ENCODE measurements at places on chromosomes 2 and 18.

DNA sequence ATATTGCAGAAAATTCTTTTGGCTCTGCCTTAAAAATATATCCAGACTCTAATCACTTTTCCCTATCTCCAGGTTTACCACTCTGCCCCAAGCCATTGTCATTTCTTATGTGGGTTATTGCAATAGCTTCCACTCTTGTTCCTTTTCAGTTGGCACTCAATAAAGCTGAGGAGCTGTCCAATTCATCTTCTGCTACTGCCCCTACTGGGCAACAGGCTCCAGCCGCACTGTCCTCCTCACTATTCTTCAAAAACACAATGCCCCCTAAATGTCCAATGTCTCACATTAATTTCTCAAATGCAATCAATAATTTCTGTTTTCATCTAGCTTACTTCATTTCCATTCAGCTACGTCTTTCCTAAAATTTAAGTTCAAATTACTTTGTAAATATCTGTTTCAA lies 1262.5 kb upstream of the CDH2 start:
- no peak for DNase-seq

GRCh38 chr18:71832946-71833617 lies 711.1 kb downstream of the CBLN2 start:
- no peak for DNase-seq

DNA sequence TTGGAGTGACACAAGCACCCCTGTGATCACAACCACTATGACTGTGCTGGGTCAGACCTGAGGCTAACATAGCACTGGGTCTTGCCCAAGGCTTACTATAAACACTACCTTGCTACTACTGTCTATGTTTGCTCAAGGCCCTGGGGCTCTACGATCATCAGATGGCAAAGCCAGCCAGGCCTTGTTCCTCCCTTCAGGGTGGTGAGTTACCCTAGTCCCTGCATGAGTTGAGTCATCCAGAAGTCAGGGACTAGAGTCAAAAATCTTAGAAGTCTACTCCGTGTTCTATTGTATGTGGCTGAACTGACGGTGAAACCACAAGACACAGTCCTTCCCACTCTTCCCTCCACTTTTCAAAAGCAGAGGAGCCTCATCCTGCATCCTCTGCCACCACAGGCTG lies 551.2 kb upstream of the FSIP2 start:
- DNase-seq, result no peak

DNA sequence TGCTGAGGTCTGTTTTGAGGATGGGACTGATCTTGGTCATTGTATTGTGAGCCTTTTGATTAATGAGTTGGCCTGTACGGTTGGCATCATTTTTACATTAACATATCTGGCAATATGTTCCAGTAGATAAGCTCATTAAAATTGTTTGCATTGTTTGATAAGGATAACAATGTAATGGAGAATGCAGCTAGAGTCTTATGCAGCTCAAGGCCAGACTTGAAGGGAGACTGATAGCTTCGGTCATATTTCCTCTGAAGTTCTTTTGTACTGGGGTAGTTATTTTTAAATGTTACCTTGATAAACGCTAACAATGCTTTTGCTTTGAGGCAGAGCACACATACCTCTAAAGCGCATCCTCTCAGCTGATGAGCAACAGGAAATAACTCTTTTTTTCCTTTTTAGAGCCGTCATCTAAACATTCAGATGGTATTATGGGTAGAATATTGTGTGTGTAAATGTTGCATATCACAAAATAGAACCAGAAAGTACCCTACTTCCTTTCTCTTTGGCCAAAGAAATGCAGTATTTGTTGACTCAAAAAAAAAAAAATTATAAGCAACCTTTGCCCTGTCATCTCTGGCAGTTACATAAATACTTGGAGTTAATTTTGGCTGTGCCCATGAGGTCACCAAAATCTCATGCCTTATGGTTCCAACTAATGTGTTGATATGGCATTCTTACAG lies 1.3 kb downstream of the MAPRE2 start:
- no peak for DNase-seq

DNA sequence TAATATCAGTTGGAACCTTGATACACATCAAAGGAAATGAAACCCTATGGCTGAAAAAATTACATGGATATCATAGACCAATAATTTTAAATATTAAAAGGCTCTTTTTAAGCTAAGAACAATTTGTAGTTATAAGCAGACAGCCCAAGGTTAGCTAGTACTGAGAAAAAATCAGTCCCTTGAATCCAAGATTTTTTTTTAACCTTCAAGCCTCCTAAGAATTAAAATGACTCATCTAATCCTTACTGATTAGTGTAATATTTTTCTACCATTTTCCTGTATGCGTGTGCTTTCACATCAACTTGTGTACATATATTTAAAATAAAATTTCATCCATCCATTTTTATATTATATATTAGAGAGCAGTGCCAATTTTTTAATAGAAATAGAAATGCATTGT lies 1004.9 kb upstream of the ZEB2 start:
- DNase-seq, result no peak

GRCh38 chr2:149278872-149279264 lies 51.5 kb upstream of the LYPD6 start:
- DNase-seq, result no peak

DNA sequence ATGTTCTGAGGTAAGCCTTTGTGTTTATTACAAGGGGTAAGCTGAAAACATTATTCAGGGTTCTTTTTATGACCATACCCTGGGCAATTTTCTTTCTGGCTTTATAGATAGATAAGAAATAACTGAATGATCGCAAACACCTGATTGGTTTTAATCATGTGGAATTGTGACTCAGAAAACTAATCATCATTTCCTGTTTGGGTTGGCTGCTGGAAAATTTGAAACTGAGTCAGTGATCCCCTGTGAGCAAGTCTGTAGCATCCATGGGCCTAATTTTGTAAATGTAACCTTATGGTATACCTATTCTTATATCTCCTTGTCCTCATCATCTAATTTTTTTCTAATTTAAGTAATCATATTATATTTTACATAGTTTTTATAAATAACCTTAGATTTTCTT lies 34.3 kb downstream of the CCDC68 start:
- no peak for DNase-seq

GRCh38 chr2:54629914-54630857 lies 93.3 kb upstream of the EML6 start:
- DNase-seq, result no peak

- no peak for DNase-seq
These were observed 173.5 kb upstream of the SIX2 start for GRCh38 chr2:45182667-45183295.

DNA sequence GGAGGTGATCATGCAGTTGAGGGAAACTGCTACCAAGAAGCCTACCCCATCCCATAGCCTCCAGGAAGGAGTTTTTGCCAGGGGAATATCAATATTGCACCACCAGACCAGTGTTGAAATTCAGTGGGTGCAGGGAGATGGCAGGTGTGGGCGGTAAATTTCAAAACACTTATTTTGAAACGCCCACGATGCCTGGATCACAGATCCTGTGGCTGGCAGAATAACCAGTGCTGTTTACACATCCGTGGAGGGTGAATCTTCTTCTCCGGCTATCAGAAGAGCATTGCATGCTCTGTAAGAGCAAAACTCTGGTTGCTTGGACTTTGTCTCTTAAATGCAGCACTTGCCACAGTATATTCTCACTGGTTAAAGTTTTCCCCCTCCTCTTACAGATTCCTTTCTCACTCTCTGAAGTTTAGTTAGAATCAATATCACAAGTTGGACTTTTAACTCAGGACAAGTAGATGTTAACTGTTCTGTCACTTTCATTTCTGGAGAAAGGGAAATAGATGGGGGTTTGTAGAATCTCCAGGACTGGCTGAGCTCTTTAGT lies 70.5 kb upstream of the ZCCHC2 start:
- no peak for DNase-seq

- DNase-seq, result no peak
These were observed 6.4 kb downstream of the CTDP1 start for GRCh38 chr18:79685971-79686370.

DNA sequence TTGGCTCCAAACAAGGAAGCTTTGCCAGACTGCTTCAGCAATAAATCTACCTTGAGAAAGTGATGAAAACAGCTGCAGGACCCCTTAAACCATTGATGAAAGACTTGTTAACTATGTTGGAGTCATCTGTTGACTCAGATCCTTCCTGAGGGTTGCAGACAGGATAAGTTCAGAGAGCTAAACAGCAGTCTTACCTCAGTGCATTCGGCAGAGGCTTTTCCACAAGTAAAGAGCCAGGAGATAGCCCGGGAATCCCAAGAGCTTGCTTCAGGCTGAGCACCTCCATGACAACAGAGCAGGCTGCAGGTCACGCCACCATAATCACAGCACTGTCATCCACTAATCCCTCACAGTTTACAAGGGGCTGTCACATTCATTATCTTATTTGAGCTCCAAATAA lies 23.7 kb downstream of the KIAA2012 start:
- no peak for DNase-seq

DNA sequence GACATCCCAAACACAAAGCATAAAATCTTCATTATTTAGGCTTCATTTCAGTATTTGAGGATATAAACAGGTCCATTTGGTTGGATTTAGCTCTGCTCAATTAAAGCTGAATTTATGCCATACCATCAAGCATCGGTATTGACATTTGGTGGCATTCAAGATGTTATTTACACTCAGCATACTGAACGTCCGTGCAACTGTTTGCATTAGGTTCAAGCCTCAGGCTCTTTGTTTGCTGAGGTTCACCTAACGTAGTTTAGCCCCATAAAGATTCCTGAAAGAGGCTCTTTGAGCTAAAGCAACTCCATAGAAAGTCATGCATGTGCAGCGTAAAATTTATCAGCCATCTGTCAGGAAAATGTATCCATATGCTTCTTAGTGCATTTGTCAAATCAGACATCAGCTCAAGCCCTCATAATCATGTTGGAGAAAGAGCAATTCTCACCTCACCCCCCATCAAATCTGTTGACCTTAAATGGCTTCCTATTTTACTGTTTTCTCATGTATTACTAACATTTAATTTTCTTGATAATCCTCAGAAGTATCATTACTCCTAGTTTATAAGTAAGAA lies 366.9 kb downstream of the EPHA4 start:
- no peak for DNase-seq

DNA sequence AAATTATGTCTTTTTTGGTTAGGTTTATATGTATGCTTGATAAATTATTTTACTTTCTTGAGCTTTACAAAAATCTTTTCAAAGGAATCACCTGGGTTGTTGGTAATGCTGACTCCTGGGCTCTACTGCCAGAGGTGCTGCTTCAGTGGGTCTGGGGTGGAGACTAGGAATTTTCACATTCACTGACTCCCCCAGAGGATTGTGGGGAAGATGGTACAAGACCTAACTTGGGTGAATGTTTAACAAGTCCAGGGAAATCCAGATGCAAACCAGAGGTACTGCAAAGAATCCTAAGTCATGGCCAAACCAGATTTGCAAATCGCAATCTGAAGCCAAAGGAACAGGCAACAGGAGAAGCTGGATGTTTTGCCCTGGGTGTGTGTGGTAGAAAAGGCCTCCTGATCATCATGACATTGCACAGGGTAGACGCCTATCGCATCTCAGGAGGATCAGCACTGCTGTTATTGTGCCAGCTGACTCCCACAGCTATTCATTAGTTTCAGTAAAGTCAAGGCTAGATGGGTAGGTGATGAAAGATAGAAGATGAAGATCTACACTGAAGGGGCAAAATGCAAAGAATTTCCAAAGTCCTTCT lies 185.2 kb downstream of the BARD1 start:
- DNase-seq, result no peak

DNA sequence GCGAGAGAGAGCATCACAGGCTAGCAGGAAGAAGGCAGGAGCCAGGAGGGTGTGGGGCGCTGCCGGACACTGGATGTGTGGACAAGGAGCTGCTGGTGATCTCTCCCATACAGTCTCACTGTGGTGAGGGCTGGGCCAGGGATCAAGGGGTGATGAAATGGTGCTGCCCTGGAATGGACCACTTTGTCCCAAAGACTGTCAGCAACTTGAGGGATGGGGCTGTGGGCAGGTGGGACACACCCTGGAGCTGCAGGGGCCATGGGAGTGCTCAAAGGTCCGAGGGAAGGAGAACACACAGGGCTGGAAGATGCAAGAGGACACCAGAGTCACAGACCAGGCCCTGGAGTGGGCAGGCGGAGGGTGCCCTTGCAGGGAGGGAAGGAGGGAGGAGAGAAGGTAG lies 38.0 kb downstream of the COA5 start:
- DNase-seq, result no peak

DNA sequence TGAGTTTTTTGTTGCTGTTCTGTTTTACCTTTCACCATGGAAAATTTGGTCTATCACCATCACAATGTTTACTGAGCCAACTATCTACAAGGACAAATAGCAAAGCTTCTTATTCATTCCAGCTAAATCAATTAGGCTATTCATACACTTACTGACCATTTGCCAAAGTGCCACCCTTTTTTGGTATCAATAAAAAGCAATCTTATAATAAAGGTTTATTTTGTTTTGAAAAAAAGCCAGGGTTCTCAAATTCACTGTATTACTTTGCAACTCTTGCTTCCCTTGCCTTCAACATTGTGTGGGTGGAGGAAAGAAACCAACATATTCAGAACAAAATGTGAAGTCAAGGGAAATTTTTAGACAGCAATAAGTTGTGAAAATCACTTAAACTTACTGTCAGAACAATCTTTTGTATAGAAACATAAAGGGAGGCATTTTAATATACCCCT lies 15.3 kb downstream of the PELI1 start:
- no peak for DNase-seq

GRCh38 chr2:170953941-170954340 lies 24.9 kb downstream of the GORASP2 start:
- DNase-seq, result no peak

DNA sequence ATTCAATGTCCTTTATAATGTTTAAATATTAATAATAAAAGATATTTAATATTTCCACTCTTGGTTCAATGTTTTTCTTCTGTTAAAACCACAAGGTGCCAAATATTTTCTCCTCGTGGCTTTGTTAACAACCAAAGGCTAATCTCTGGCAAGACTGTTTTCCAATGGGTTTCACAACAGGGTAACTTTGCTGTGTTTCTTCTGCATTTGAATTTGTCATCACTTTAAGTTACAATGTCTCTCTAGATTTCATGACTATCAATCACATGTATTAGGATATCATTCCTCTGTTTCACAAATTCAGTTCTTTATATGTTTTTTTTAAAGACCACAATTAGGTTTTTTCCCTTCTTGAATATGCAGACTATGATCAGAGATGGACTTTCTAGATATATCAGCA lies 469.8 kb upstream of the ACVR2A start:
- DNase-seq, result no peak

- DNase-seq, result no peak
These were observed 43.0 kb downstream of the TRPM8 start for GRCh38 chr2:233960203-233960602.

- no peak for DNase-seq
These were observed 61.2 kb upstream of the ATL2 start for GRCh38 chr2:38438133-38438882.

DNA sequence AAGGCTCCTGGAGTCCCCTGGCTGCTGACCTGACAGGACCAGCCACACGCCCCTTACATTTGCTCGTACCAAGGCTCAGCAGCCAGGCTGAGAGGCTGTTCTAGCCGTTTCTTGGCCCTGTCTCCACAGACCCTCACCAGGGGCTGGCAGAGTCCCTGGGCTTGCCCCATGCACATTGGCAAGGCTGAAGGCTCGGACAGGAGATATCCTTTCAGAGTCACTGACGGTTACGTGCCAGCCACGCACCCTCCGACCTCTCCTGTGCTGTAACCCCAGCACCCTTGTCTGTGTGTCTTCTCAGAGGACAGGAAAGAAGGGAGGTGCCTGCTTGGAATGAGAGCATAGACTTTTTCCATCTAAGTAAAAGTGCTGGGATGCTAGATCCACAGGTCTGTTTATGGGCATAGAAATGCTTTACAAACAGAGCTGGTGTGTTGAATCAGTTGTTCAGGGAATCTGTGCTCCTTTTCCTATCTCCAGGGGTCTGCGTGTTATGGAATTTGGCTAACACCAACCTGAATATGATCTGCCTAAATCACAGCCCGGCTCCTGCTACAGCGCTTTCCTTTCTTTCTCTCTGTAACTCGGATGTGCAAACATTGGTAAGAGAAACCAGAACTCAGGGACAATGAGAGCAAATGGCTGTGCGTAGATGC lies 41.0 kb downstream of the COPS8 start:
- no peak for DNase-seq

Measured in stimulated activated naive CD4-positive, alpha-beta T cell treated with Interleukin-2 at 50 U/mL for 16 hours (primary cell).